ENCODE measurements at places on chromosomes 7 and 10.

DNA sequence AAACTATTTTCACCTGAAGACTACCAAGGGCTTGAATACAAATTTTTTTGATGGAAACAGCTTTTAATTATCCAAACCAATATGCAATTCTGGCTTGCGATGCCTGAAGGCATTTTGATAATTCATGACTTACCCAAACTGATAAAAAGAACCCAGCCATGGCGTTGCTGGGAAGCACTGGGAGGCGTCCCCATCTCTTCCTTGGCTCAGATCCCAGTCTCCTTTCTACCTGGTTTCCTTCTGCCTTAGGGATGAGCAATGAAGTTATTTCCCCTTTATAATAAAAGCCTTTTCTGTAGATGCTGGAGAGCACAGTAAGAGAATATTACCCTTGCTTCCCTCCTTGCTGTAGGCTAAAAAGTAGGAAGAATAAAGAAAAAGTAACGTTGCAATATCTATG, 129.1 kb upstream of the ANK3 start:
- no peak for DNase-seq

DNA sequence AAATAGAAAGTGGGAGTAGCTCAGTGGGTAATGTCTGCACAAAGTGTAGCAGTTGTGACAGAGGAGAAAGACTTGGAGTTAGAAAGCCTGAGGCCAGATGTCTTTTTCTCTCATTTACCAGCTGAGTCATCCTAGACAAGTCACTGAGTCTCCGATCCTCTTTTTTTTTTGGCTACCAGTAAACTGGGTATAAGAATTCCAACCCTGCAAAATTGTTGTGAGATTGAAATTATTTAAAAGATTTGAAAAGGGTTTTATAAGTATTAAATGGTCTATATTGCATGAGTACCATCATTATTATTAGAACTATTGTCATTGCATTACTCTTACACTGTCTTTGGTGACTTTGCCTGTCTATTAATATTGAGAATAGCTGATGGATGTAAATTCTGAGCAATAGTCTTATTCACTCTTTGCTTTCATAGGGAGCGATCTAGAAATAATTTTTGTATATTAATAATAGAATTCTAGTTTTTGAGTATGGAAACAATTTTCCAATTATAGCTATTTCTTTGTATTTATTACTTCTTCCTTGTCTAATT, 74.0 kb downstream of the ARID5B start:
- DNase-seq: peak; percentile 88

GRCh38 chr7:135111379-135111778, 36.5 kb upstream of the TMEM140 start:
- DNase-seq: no peak

- DNase-seq: no peak
Measured at GRCh38 chr10:131852176-131852822, 48.5 kb upstream of the PPP2R2D start.

GRCh38 chr7:107958764-107959526, 44.0 kb downstream of the LAMB1 start:
- DNase-seq: peak; percentile 64

DNA sequence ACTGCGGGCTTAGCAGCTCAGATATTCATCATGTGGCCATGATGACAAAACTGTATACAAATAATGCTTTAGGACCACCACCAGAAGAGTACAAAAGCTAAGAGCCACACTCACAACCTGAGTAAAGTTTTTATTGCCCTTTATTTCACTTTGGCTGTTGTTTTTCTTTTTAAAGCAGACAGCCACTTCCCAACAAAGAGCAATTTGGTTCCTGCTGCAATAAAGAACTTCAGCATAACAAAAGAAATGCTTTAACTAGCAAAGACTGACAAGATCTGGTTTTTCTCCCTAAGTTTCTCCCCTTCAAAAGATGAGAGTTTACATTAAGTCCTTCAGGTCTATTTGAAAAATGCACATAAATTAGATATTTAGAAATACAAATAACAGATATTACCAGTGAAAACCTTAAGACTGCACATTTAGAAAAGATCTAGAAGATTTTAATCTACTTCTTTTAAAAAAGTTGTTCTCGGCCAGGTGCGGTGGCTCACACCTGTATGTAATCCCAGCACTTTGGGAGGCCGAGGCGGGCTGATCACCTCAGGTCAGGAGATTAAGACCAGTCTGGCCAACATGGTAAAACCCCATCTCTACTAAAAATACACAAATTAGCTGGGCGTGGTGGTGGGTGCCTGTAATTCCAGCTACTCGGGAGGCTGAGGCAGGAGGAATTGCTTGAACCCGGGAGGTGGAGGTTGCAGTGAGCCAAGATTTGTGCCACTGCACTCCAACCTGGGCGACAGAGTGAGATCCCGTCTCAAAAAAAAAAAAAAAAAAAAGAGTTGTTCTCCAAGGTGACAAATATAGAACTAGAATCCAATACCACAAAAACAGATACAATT, 59.4 kb downstream of the WAPL start:
- no peak for DNase-seq

DNA sequence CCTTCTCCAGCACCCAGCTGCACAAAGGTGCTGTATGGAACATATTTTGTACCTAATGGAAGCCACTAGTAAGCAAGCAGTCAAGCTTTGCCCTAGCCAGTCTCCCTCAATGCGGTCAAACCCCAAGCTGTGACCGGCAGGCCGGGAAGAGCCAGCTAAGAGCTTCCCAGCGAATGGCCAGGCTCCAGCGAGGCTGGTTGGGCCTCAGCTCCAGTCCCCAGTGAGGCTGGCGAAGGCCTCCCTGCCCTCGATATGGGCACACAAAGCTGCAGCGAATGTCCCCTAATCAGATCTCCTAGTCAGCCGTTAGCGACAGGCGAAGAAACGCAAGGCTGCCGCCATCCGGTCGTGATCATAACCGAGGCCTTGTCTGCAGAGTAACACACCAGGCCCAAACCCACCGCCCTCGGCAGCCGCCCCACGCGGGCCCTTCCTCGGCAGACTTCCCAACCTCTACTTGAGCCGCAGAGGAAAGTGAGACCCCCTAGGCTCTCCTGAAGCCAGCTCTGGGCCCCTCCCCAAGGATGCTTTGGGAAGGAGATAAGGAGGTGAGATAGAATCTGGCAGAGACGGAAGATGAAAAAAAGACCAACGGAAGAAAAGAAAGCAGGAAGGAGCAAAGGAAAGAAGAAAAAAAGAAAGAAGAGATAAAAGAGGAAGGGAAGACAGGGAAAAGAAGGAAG, 3.1 kb upstream of the HOXA9 start:
- DNase-seq: peak; percentile 81

- peak; percentile 23 for DNase-seq
Measured at GRCh38 chr10:103896225-103896624, 21.8 kb downstream of the STN1 start.

DNA sequence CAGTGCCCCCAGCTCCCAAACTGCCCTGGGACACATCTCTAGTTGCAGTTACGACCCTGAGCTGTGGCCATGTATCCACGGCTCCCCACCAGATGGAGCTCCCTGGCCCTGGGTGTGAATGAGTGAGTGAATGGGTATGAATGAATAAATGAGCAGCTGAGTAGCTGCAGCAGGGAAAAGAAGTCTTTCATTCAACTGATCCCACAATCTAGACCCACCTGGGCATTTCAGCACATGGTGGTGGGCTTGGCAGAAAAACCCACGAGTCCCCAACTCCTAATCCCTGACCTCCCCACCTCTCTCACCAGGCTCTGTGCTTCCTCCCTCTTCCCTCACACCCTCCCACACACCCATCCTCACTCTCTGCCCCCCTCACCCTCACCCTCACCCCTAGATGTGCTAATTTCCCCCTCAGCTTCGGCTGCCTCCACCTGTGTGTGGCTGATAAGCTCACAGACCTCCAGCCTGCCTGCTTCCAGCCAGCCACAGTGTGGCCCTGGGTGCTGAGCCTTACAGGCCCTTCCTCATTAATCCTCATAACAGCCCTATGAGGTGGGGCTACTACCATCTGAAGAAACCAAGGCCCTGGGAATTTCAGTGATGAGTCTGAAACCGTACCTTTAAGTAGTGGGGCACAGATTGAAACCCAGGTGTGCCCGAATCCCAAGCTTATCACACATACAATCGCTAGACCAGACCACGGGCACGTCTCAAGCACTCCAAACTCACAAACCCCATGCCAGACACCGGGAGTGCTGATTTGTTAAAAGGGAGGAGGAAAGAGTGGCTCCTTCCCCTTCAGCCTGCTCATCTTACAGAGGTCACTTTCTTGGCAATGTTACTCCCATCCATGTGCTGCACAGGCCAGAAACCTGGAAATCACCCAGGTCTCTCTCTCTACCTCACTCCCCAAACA, 2.2 kb upstream of the ATP6V1F start:
- DNase-seq: peak; percentile 33

DNA sequence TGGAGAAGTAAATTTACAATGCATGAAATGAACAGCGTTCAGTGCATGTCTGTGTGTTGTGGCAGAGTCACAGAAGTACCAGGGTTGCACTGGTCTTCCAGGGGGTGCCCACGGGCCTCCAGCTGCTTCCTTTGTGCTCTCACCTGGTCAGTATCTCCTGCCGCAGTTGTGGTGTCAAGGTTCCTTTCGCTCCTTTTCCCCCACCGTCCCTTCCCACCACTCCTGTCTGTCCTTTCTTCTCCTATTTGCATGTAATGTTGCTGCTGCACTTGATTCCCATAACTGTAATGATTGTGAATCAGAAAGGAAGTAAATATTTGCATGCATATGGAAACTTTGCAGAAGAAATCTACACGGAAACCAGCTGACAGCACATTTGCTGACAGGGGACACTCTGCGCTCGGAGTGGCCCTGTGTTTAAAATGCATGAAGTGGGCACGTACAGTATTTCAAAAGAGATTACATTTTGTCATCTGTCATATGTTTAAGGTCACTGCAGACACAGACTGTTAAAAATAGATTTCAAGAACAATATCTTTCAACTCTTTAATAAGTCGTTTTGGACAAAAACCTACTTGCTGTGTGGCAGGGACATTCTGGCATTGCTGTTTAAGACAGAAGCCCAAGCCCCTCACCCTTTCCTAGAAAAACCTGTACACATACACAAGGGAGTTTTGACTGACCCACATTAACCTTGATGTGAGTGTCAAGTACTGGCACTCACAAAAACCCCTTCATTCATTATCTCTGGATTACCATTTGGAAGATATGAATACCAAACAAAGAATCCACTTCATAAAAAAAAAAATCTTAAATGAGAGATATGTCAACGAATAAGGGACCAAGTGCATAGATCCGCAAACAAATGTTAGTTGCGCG, 336.7 kb upstream of the KLF6 start:
- no peak for DNase-seq

DNA sequence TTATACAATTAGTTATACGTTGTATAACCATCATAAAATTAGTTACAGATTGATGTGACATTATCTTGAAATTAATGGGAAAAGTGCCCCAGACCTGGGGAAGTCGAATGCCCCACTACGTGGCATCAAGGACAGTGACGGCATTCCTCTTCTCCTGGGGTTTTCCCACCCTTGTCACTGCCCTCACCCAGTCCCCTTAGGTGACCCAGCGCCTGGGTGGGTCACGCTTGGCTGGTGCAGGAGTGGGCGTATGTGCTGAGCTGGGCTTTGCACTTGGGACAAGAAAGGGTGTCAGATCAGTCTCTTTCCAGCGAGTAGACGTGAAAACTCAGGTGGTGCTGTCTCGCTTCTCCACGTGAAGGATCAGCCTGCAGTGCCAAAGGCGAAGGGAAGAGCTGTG, 7.6 kb downstream of the FOXK1 start:
- DNase-seq: no peak

DNA sequence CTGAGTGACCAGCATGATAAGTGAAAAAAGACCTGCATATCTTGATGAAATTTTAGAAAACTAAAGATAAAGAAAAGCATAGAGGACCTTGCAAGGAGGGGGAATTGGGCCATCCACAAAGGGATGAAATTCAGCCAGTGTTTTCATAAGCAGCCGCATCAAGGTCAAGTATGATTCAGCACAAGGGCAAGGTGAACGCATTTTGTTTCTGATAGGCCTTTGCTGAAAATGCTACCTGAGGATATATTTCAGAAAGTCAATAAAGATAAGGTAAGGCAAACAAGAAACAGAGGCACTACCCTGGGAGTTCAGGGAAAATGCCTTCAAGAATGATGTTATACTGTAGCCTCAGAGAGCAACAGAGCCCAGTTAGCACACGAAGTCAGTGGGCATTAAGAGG, 55.0 kb upstream of the SHH start:
- no peak for DNase-seq

DNA sequence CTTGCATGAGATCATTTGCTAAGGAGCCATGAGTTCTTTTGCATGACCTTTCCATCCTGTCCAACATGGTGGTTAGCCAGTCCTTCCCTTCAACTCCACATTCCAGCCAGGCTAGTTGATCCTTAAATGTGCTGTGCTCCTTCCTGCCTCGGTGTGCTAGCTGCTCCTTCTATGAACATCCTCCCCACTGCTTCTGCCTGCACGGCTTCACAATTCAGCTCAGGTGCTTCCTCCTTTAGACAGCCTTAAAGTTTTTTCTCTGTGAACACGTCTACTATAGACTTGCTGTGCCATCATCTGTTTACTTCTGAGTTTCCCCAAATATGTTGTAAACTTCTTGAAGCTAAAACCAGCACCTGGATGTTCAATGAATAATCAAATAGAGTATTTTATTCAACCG, 95.5 kb downstream of the OTUD1 start:
- DNase-seq: no peak

DNA sequence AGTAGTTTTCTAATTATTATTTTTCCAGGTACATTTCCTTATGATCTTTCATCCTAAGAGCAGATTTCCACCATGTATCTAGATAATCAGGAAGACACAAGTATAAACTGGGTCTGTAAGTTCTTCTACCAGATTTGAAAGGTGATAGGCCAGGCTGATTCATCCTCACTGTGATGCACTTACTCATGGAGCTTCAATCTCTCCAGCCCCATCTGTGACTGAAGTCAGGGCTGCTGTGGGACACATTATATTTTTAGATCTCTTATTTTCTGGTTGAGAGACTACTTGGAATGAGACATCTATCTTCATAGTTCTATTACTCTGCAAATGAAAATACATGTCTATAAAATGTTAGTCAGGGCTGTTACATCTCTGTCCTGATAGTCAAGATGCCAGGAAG, 85.5 kb upstream of the SLC25A13 start:
- peak; percentile 63 for DNase-seq

GRCh38 chr7:115043605-115044004, 121.7 kb downstream of the MDFIC start:
- no peak for DNase-seq

DNA sequence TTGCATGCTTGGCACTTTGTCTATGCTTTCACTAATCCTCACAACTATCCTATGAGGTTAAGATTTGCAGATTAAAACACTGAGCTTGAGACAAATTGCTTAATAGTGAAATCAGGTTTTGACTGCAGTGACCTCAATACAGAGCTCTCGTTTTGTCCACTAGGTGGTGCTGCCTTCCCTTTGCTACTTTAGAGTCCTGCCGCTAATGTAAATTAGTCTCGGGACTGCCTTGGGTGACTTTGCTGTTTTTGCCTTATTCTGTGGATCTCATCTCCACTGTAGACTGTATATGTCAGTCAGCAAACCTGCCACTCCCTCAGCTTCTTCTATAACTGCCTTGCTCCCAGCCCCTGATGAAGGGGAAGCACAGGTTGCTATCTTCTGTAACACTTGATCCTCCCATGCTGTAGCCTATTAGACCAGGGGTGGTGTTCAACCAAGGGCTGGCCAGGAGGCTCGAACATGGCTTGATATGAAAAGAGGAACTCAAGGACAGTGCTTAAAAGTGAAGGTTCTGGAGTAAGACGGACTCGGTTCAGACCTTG, 26.0 kb downstream of the ASB4 start:
- DNase-seq: peak; percentile 67

All from EL (cell line).